ENCODE measurements at places on chromosomes 7 and 10. TPM values are rescaled to one million over a fixed set of nuclear protein-coding genes. Genes with fewer than 3 reads are reported as not detected.

- no peak for DNase-seq
Observed at GRCh38 chr7:117448655-117449054, 21.4 kb upstream of the ASZ1 start.

GRCh38 chr10:79148452-79149344 lies 79.9 kb downstream of the ZMIZ1 start:
- peak; percentile 80 for DNase-seq

Gene NEUROD6
- not detected for total RNA-seq

- DNase-seq = no peak
Observed at GRCh38 chr10:93452143-93452542, 30.0 kb downstream of the MYOF start.

GRCh38 chr10:19908991-19909696 lies 92.9 kb downstream of the PLXDC2 start:
- no peak for DNase-seq

Gene ACHE
- 0.18 TPM for total RNA-seq

- DNase-seq = peak; percentile 40
Observed at GRCh38 chr7:157432957-157433576, 96.3 kb downstream of the DNAJB6 start.

DNA sequence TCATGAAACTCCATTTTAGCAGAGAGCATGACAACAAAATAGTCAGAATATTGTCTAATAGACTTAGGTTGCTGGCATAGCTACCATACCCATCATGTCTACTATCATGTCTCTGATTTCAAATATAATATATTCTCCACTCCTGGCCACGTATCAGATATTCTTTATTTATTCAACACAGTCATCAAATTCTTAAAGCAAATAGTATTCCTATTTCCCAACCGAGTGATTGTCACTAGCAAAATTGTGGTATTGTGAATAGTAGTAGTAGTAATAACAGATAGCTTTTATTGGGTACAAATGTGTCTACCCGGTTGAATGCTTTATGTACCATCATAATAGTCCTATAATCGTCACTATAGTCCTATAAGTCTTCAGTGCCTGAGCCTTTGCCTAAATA lies 918.6 kb downstream of the KCNMA1 start:
- no peak for DNase-seq

Measured in endothelial cell of umbilical vein (primary cell).